H9 (cell line): ENCODE measurements at places on chromosomes 2 and 18. TPM values are rescaled to one million over a fixed set of nuclear protein-coding genes. Genes with fewer than 3 reads are reported as not detected.

GRCh38 chr2:226887940-226888339, 52.1 kb downstream of the RHBDD1 start:
- no peaks in the 10 kb centered on the region for H3K27me3 ChIP-seq
- H3K36me3 ChIP-seq = no peaks in the 10 kb centered on the region
- no peak for DNase-seq
- no peak overlapping the region for H3K27ac ChIP-seq
- no peak overlapping the region for H3K4me3 ChIP-seq
- no peaks in the 10 kb centered on the region for H3K4me1 ChIP-seq

GRCh38 chr2:192675681-192676080, 480.9 kb upstream of the TMEFF2 start:
- no peaks in the 10 kb centered on the region for H3K27me3 ChIP-seq
- no peak overlapping the region for H3K27ac ChIP-seq
- H3K36me3 ChIP-seq = no peaks in the 10 kb centered on the region

DNA sequence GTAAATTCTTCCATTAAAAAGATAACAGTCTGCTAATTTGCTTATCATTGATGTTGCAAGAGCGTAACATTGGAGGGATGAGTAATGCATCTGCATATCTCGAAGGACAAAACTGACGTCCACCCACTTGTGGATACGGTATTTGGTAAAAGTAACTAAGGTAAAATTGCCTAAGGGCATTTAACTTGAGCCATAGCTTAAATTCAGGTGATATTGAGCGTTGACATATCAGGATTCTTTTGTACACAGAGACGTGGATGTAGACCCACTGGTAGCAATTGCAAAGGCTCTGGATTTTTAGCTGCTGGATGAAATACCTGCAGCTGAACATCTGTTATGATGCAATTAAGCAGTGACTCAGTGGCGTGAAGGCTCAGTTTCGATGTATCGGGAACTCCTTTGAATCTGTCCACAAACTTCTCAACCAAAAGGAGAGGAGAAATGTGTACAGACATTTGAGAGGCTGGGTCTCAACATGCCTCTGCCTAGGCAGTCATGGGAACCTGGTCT, 119.3 kb downstream of the SPTBN1 start:
- no peaks in the 10 kb centered on the region for H3K27me3 ChIP-seq
- H3K36me3 ChIP-seq = peaks cover 4% of the 10 kb centered on the region; the same call in 1 of the 2 replicates
- no peak overlapping the region for H3K27ac ChIP-seq
- H3K4me3 ChIP-seq = no peak overlapping the region
- H3K4me1 ChIP-seq = peaks cover 19% of the 10 kb centered on the region; the same call in 1 of the 2 replicates
- no peak for DNase-seq

The COL3A1 gene
- not detected in 2 replicates for total RNA-seq

DNA sequence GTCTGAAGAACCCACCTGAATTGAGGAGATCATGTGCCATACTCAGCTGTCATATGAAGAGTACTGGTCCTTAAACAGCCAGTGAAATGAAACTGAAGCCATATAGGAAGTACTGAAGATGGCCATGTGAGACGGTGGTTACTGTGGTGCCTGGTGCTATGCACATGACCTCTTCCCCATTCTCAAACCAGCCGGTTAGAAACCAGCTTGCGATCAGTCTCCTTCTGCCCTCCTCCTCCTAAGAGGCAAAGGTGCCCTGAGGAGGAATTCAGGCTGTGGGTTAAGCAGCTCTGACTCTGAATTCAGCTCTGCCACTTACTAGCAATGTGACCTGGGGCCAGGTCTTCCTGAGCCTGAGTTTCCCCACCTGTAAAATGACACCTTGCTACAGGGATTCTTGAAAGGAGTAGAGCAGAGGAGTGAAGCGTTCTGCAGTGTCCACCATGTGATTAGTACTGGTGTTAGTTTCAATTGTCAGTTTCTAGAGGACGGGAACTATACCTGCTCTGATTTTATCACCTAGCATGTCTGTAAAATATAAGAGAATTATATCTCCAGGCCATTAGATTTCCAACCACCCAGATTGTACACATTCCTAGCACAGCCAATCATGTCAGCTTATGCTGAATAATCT, 5.1 kb downstream of the FECH start:
- H3K27ac ChIP-seq = no peak overlapping the region
- no peaks in the 10 kb centered on the region for H3K27me3 ChIP-seq

The MSTN gene
- not detected in 2 replicates for total RNA-seq

The ERMN gene
- 0.29 and 0.48 TPM in 2 replicates for total RNA-seq

The FER1L5 gene
- 0.83 and 1.2 TPM in 2 replicates for total RNA-seq

The PELI1 gene
- total RNA-seq = 61.0 and 65.1 TPM in 2 replicates

The DQX1 gene
- total RNA-seq = 0.98 and 1.6 TPM in 2 replicates

- H3K4me1 ChIP-seq = no peaks in the 10 kb centered on the region
- no peak overlapping the region for H3K4me3 ChIP-seq
- H3K27me3 ChIP-seq = no peaks in the 10 kb centered on the region
These were observed 383.9 kb upstream of the HS6ST1 start for GRCh38 chr2:128702616-128703015.

GRCh38 chr18:74456349-74457042, 612 bp downstream of the DIPK1C start:
- H3K4me1 ChIP-seq = no peaks in the 10 kb centered on the region; the same call in 1 of the 2 replicates
- H3K27me3 ChIP-seq = peaks cover 27% of the 10 kb centered on the region; the same call in 1 of the 2 replicates
- H3K36me3 ChIP-seq = no peaks in the 10 kb centered on the region
- DNase-seq = no peak
- H3K4me3 ChIP-seq = peak overlapping the region; percentile 78

The MC2R gene
- not detected in 2 replicates for total RNA-seq

The FMNL2 gene
- 30.3 and 33.6 TPM in 2 replicates for total RNA-seq

DNA sequence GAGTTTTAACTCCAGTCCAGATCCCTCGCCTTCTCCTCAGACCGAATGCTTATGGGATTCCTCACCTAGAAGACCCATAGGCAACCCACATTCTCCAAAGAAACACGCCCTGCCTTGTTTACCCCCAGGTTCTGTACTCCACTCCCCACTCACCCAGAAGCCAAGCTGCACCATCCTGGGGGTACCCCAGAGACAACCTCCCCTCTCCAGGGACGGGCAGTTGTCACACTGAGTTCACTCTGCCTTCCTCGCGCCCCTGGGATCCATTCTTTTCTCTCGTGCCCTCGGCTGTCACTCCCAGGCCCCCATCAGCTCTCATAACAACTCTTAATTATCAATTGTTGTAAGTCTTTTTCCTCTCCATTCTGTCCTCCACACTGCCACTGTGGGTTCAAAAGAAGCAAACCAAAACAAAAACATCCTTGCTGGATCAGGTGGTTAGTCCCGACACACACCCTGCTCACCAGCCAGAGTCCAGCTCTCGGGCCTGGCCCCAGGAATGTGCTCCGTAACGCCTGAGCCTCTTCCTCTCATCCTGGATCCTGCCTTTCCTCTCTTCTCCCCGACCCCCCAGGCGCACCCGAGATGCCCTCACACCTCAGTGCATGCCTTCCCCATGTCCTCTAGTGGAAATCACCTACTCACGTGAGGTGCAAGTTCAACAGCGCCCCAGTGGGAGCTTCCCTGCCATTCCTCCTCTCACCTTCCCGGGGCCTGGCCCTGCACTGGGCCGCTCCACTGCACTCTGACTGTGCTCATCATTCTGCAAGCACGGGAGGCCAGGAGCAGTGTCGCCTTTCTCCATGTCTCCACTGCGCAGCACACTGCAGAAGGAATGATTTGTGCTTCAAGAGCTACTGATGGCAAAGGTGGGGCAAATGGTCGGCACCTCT, 20.7 kb downstream of the COX7A2L start:
- H3K27ac ChIP-seq = no peak overlapping the region
- H3K27me3 ChIP-seq = no peaks in the 10 kb centered on the region
- no peaks in the 10 kb centered on the region for H3K4me1 ChIP-seq
- H3K36me3 ChIP-seq = peaks cover 20% of the 10 kb centered on the region
- no peak overlapping the region for H3K4me3 ChIP-seq

The ACTR1B gene
- total RNA-seq = 31.1 and 33.8 TPM in 2 replicates

DNA sequence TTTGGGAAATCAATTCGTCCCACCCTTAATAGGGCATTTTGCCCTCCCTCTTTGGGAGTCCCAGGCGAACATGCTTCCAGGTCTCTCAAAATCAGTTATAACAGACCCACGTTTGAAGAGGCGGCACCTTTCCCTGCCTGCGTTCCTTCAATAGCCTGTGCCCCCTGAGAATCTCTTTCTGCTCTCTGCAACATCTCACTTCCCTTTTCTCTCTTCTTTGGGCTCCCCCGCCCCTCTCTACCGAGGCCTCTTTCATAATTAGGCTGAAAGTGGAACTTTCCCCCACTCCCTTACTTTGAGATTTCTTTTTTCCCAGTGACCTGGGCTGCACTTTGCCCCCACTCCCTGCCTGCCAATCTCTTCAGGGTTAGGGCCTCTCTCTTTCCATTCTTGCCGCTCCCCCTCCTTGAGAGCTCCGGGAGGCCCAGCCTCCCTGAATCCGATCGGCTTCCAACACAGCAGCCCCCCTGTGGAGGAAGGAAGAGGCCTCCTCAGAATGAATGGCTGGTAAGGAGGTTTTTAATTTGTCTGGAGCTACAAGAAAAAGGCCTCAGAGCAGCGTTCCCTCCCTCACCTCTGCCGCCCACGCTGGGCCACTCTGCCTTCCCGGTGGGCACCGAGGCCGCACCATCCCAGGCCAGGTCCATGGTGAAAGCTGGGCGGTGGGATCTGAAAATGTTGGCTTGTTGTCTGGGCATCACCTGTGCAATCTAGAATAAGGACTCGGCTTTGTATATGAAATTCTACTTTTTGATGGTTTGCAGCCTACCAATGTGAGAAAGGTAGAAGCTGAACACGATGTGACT, 162.6 kb upstream of the SIX3 start:
- H3K36me3 ChIP-seq = peaks cover 29% of the 10 kb centered on the region
- no peaks in the 10 kb centered on the region for H3K27me3 ChIP-seq
- peak overlapping the region; percentile 75 for H3K4me3 ChIP-seq
- peaks cover 12% of the 10 kb centered on the region; the same call in 1 of the 2 replicates for H3K4me1 ChIP-seq
- no peak overlapping the region for H3K27ac ChIP-seq

DNA sequence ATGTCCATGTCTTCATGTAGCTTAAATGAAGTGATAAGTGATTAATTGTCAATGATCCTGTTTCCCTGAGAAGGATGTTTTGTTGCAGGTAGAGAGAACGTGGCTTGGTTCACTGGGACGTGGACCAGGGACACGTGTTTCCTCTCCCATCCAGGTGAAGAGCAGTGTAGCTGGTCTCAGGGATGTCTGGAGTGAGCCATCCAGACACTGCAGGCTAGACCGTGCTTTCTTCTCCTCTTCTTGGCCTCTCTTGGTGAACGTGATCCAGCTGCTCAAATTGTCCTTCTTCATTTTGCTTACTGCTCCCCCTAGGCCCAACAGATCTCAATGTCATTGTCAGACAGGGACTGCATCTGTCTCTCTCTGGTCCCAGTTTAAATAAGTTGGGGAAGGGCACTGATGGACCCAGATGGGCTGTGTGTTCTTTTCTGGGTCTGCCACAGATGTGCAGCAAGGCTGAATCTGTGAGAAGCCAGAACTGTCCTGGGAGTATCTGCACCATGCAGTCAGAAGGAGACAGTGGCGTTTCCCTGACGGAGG, 263.8 kb downstream of the CYRIA start:
- no peak overlapping the region for H3K27ac ChIP-seq
- no peaks in the 10 kb centered on the region for H3K27me3 ChIP-seq
- H3K4me3 ChIP-seq = no peak overlapping the region
- no peaks in the 10 kb centered on the region for H3K36me3 ChIP-seq
- H3K4me1 ChIP-seq = no peaks in the 10 kb centered on the region
- DNase-seq = no peak

The SLC9A4 gene
- total RNA-seq = not detected in 2 replicates

The CHST9 gene
- 3.0 and 3.5 TPM in 2 replicates for total RNA-seq

DNA sequence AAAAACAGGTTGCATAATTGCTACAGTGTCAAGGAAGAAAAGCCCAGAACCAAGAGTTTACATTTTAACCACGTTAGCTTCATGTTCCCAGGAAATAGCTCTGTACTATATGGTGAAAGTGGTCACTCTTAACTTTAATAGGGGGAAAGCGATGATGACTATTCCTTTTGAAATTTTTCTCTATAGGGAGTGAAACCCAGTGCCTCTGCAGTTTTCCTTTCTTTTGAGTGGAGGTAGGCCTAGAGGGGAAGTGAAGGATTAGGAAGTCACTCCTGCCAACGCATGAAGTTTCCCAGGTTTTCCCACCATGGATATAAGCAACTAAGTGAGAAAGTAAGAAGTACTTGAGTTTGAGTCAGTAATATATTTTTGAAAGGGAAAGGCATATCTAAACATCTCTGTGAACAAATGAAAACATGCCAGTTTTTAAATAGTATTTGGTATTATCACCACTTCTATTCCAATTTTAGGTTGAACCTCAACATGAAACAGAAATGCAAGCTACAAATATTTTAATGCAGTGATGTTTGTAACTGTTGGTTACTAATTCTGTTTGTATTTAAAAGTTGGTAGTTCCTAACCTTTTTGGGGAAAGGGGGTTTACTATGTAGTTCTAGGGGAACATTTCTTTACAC, 91.9 kb downstream of the VRK2 start:
- H3K4me3 ChIP-seq = no peak overlapping the region
- no peaks in the 10 kb centered on the region for H3K4me1 ChIP-seq
- H3K27me3 ChIP-seq = no peaks in the 10 kb centered on the region
- no peak for DNase-seq
- H3K36me3 ChIP-seq = peaks cover 7% of the 10 kb centered on the region; the same call in 1 of the 2 replicates

- H3K27ac ChIP-seq = no peak overlapping the region
- no peak overlapping the region for H3K4me3 ChIP-seq
- no peaks in the 10 kb centered on the region for H3K4me1 ChIP-seq
- H3K36me3 ChIP-seq = no peaks in the 10 kb centered on the region
- no peaks in the 10 kb centered on the region for H3K27me3 ChIP-seq
These were observed 115.3 kb upstream of the ITGB6 start for GRCh38 chr2:160315337-160315736.

The VWA3B gene
- total RNA-seq = not detected in 2 replicates

DNA sequence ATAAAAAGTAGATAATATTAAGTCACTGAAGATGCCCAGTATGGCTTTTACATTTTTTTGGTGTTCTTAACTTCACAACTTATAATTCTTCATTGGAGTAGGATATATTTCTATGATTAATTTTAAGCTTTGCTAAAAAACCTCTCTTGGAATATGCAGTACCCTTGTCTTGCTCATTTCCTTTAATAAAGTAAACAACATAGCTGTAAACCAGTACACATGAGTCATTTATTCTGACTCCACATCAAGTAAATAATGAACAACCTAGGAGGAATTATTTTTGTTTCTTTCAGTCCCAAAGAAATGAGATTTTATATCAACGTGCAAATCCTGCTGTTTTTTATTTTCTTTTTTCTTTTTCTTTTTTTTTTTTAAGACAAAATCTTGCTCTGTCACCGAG, 869.1 kb downstream of the CNTNAP5 start:
- H3K4me3 ChIP-seq = no peak overlapping the region
- no peak overlapping the region for H3K27ac ChIP-seq
- no peaks in the 10 kb centered on the region for H3K4me1 ChIP-seq
- no peaks in the 10 kb centered on the region for H3K27me3 ChIP-seq
- no peak for DNase-seq

- DNase-seq = no peak
- no peak overlapping the region for H3K27ac ChIP-seq
- no peaks in the 10 kb centered on the region for H3K36me3 ChIP-seq
These were observed 237.4 kb downstream of the LPIN1 start for GRCh38 chr2:11983870-11984269.

GRCh38 chr2:241617431-241618154, 19.4 kb downstream of the THAP4 start:
- no peak overlapping the region for H3K27ac ChIP-seq
- no peaks in the 10 kb centered on the region for H3K27me3 ChIP-seq
- H3K4me1 ChIP-seq = peaks cover 4% of the 10 kb centered on the region; the same call in 1 of the 2 replicates
- peak overlapping the region; percentile 28 for H3K4me3 ChIP-seq
- peak; percentile 50 for DNase-seq

The IGFBP5 gene
- 0.61 and 0.90 TPM in 2 replicates for total RNA-seq

GRCh38 chr18:62554061-62554815, 31.4 kb downstream of the ZCCHC2 start:
- H3K27me3 ChIP-seq = no peaks in the 10 kb centered on the region
- H3K36me3 ChIP-seq = peaks cover 37% of the 10 kb centered on the region
- H3K4me1 ChIP-seq = no peaks in the 10 kb centered on the region
- no peak overlapping the region for H3K27ac ChIP-seq
- H3K4me3 ChIP-seq = no peak overlapping the region
